Fibroblast of skin of right biceps (primary cell): ENCODE measurements at places on chromosomes 2 and 18.

- DNase-seq = no peak
Measured at GRCh38 chr2:199460846-199461710, 3.3 kb upstream of the SATB2 start.

DNA sequence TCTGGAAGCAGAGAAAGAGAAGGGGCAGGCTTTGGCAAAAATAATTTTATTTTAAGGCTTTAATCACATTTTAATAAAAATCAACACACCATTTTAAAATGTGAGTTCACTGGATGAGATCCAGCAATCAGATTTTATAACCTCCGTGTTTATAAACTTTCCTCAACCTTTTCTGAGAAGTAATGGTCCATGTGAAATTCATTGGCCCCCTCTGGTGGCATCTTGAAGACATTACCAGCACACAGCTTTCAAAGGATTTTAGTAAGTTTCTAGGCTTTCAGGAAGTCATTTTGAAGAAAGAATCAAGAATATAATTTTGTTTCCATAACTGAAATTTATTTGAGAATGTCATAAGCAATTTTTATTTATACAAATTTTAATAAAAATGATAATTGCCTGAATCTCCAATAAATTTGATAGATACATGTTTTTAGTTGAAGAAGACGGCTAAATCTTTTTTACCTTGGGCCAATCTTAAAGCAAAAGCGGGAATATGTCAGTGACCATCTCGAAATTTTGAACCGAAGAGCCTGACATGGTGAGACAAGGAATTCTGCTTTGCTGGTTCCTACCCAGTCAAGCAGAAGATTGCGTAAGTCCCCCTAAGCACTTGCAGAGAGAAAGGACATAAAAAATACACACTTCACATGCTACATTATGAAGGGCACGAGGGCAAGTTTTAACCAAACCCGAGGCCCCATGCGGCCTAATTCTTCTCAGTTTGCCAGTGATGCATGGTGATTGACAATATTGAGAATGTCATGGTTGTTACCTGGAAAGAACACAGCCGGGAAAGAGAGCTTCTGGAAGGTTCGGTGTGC lies 128.4 kb upstream of the CBLN2 start:
- DNase-seq = peak; percentile 13

DNA sequence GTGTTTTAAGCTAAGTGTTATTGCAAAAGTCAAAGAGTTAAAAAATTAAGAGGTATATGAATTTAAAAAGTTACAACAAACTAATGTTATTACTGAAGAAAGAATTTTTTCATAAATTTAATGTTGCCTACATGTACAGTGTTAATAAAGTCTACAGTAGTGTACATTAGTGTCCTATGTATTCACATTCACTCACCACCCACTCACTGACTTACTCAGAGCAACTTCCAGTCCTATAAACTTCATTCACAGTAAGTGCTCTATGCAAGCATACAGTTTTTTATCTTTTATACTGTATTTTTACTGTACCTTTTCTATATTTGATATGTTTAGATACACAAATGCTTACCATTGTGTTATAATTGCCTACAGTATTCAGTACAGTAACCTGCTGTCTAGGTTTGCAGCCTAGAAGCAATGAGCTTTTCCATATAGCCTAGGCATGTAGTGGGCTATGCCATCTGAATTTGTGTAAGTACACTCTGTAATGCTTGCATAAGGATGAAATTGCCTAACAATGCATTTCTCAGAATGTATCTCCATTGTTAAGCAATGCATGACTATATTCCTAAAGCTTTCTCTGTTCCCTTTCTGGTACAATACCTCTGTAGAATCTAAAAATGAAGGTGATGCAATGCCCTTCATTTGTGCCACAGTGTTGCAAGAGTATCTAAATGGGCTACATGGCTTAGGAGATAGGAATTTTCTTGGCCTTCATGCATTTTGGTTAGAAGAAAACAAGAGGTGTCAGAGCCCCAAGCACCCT lies 370.8 kb upstream of the NT5C1B start:
- no peak for DNase-seq

GRCh38 chr2:208269091-208269490 lies 3.0 kb downstream of the PIKFYVE start:
- no peak for DNase-seq

DNA sequence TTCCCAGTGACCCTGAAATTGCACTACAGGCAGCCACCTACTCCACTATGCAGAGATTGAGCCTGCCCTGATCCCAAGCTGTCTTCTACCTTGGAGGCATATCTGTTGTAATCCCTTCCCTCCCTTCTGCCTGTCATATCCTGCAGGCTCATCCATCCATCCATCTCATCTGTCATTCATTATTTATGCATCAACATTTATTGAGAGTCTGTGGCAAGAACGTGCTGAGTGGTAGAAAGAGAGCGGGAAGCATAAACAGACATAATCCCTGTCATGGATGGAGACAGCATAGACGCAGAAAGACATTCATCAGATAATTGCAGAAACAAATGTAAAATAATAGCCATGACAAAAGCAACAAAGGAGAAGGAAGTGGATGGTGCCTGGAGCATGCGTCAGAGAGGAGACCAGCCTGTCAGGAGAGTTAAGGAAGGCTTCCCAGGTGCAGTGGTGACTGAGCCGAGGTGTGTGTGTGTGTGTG lies 110.7 kb upstream of the STPG4 start:
- peak; percentile 54 for DNase-seq

DNA sequence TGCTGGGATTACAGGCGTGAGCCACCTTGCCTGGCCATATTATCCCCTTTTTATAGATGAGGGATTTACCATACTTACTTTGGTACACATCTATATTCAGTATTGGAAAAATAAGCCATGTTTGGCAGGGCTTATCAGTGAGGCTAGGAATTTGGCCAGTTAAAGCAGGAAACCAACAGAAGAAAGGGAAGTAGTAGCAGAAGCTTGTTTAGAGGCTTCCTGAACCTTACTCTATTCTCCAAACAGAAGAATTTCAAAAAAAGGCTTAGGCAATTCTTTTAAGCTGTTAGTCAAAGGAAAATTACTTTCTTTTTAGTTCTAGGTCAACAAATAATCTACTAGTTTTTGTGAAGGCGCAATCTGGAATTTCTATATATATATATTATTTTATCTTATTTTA lies 3.2 kb upstream of the GLS start:
- no peak for DNase-seq

- DNase-seq = peak; percentile 96
Measured at GRCh38 chr2:32484937-32485336, 128.1 kb downstream of the BIRC6 start.

GRCh38 chr18:10057894-10058791 lies 144.3 kb downstream of the VAPA start:
- peak; percentile 94 for DNase-seq

GRCh38 chr18:63320975-63321265 lies 1.4 kb upstream of the BCL2 start:
- DNase-seq = no peak

DNA sequence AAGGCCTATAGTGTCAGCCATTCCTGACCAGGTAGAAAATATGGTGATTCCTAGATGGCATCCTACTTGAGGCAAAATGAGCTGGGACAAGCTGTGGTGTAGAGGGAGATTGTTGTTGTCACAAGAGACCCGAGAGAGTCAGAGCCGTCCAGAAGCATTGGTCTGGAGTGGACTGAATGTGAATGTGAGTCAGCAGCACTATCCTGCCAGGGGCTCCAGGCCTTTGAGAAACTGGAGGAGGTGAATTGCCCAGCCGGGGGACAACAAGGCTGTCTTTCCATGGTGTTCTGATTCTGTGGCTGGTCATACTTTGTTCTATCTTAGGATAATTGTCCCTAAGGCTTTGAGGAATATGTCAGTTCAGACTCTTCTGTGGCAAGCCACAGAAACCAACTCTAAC lies 29.4 kb upstream of the EIF2AK3 start:
- peak; percentile 38 for DNase-seq

DNA sequence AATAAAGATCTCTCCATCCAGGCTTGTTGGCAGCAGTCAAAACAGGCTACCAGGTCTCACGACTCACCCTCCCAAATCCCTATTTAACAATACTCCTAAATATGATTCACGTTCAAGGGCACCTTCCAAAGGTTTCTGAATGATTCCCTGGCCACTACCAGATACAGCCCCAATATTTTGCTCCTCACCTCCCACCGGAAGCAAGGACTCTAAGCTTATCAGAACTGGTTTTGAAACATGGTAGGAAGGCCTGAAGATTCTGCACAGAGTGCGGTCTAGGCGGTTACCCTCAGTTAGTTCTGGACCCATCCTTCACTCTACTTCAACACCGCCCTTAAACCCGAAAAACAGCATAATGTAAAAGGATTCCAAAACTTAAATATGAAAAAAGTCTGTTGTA lies 5.2 kb downstream of the PPP4R1 start:
- no peak for DNase-seq

- no peak for DNase-seq
Measured at GRCh38 chr2:181241366-181241765, 215.8 kb upstream of the ITGA4 start.

DNA sequence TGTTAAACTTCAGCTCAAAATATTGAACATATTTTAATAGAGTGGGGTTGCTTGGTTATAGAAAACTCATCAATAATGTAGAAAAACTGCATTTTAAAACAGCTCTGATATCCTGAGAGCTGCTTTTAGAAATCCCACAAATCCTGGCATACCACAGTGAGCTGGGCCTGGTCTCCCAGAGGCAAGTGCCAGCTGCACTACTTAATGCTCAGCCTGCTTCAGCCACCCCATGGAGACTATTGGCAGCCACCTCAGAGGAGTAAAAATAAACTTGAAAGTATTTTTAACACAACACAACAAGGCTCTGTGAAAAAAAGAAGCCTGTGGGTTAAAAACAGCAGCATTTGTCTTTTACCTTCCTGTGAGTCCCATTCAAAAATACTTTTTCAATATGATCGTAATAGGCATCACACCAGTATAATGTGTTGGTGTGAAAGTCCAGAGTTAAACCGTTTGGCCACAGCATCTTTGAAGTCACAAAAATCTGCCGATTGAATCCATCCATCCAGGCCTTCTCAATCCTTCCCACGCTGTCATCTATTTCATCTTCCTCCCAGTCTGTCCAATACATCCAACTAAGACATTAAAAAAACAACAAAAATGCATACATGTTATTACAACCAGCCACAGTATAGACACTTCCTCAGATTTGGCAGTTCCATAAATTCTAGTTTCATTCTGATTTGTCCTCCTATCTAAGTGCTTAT lies 1115.3 kb downstream of the LRP1B start:
- no peak for DNase-seq

- peak; percentile 72 for DNase-seq
Measured at GRCh38 chr2:189337656-189338055, 103.6 kb upstream of the WDR75 start.

GRCh38 chr18:24095976-24096375 lies 42.9 kb upstream of the CABYR start:
- peak; percentile 7 for DNase-seq

DNA sequence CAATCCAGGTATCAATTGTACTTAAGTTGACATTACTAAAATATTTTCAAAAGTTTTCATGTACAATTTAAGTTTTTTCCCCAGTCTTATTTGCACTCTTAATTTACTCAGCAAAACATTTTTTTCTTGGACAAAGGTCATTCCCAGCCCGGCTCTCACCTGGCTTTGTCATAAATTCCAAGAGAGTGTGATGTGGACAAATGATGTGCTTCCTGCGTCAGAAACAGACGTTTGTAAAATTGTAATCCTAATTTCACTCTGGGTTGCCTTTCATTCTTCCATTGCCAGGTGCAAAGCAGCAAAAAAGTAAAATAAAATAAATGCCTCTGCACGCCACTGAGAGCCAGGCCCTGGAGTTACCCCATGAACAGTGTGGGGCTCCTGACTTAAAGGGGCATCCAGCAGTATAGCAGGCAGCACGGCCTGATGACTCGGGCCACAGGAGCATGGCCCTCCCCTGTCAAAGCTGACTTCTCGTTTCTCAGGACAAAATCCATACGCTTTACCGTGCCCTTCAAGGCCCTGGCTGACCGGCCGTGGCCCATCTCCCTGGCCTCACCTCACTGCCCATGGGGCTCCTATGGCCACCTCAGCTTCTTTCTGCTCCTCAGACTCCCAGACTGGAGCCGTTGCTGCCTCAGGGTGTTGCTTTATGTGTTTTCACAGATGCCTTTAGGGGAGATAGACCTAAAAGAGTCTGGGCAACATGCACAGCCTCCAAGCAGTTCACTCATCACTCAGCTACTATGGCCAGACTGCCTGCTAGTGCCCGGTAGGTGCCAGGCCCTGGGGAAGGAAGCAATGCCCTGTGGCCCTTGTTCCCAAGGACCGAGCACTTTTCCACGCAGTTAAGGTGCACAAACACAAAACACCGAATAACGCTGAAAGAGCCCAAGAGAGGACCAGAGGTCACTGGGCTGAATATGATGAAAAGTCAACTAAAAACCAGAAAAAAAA lies 7.6 kb upstream of the TMEM185B start:
- DNase-seq = no peak

GRCh38 chr2:98480598-98480997 lies 35.9 kb downstream of the INPP4A start:
- DNase-seq = no peak

DNA sequence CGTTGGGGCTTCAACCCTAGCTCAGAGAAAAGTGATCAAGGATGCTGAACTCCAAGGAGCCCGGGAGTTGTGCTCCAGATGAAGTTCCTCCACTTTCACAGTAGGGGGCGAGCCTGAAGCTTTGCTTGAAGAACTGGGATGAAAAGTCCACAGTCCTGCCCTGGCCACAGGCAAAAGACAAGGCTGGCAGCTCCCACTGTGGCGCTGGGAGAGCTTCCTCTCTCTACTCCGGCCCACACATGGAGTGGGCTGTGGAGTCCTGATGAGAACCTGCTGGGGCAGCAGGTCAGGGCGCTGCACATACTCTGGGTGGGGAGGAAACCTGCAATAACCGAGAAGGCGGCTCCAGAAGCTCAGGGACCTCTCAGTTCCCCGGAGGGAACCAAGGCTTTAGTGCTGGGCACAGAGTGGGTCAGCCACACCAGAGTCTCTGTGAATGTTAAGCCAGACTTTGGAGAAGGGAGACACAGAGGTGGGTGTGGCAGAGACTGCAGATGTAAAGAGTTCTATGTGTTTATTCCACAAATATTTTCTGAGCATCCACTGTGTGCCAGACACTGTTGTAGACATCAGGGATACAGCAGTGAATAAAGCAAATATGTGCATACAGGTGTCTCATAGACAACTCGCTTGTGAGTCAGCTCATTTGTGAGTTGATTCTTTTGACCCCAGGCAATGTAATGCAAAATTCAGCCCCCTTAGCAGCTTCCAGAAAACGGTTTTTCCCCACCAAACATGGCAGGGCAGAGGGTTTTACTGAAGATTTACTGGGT lies 48.0 kb upstream of the MRPL33 start:
- peak; percentile 73 for DNase-seq
